ENCODE measurements at places on chromosomes 7 and 10.

- no peak for DNase-seq
Measured at GRCh38 chr7:154960063-154960790, 42.7 kb downstream of the PAXIP1 start.

GRCh38 chr10:124243702-124244121, 150.3 kb upstream of the CHST15 start:
- no peak for DNase-seq

DNA sequence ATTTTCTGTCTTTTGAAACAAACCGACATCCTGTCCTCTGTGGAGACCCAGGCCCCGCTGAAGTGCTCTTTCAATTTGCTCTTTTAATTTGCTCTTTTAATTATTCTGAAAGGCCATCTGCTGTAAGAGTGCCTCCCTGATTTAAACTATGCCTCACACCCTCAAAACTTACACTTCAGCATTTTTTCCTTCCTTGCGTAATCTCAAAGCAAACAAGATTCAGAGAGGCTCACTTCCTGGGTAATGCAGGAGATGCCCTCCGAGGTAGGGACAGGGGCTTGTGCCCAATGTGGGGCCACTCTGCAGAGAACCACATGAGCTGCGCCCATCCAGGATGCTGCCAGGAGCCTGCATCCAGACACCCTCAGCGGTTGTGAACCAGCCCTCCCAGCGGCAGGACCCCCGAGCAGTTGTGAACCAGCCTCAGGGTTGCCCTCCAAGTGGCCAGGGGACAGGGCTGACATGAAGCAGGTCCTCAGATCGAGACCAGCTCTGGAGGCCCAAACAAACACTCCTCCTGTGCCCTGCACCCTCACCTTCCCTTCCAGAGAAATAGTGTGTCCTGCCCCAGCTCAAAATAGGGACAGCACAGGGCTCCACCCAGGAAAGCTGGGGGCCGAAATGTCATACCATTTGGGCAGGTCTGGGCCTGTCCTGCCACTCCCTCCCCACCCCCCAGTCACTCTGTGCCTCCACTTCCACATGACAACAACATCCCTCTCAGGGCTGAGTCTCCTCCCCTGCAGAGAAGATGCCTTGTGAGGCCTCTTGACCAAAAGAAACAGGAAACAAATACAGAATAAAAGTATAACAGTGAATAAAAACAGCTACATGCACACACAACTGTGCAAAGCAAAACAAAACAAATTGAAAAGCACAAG, 190.4 kb downstream of the PTPRN2 start:
- no peak for DNase-seq

DNA sequence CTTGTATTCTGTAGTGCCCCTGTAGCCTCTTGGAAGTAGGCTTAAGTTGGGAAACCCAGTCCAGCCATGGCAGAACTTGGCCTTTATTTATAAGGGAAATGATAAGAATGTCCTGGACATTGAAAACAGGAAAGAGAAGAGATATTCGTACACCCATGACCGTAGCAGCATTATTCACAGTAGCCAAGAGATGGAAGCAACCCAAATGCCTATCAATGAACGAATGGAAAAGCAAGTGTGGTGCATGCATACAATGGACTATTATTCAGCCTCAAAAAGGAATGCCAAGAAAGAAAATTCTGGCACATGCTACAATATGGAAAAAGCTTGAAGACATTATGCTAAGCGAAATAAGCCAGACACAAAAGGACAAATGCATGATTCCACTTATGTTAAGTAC, 315.3 kb downstream of the CXCL12 start:
- no peak for DNase-seq

DNA sequence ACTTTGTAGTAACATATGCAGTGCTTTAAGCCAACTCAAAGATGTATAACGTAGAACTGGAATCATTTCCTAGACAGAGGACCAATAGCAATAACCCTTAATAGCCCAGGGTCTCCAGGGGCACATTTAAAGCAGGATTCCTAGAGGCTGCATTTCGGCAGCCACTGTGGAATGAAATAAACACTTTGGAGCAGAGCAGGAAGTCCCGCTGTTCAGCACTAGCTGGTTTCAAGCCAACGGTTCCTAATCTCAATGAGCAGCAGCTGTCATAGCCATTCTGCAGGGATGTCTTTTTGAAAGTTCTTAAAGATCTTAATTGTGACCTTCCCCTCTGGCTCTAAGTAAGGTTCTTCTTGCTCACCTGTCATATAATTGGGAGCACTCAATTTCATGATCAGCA, 18.4 kb upstream of the MACROH2A2 start:
- DNase-seq = no peak

GRCh38 chr10:32190890-32191491, 134.8 kb upstream of the KIF5B start:
- DNase-seq = peak; percentile 50

DNA sequence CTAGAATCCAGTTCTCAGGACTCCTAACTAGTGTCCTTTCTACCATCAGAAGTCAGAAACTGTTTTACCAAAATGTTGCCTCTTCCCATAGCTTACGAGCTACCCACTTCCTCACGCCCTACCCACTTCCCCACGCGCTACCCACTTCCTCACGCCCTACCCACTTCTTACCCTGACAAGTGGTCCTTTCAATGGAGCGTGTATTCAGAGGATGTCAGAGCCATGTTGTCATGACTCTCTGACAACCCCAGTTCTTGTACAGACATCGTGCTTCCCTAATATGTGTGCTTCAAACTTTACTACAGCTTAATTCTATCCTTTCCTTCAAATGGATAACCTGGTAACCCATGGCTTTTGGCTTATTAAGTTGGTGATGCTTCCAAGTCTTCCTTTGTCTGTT, 84.8 kb upstream of the PHF14 start:
- no peak for DNase-seq

DNA sequence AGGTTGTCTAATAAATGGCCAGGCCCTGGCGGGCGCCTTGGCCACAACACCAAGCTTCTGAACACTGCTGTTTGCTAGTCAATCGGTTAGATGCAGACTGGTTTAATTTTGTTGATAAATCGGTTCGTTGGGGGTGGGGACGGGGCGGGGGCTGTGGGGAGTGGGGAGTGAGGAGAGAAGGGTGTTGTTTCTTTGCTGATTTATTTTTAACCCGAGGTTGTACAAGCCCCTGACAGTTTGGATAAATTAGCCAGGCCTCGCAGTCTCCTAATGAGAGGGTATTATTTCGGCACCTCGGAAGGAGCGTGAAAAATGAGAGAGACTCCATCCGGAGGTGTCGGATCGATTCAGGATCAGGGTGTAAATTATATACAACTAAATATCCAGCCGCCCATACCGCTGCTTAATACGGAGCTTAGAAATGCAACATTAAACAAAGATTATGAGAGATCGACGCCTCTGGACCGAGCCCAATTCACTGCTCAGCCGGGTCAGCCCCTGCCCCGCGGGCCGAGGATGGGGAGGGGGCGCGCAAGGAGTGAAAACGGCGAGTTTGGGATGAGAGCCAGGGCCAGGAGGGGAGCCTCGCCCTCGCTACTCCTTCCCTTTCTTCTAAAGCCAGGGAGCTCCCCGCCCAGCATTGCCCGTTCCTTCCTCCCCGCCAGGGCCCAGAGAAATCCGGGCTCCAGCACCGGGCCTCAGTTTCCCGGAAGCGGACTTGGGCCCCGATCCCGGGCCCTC, 8.0 kb downstream of the UNCX start:
- DNase-seq = no peak

- DNase-seq = no peak
Measured at GRCh38 chr7:45716380-45717203, 142.4 kb downstream of the ADCY1 start.

DNA sequence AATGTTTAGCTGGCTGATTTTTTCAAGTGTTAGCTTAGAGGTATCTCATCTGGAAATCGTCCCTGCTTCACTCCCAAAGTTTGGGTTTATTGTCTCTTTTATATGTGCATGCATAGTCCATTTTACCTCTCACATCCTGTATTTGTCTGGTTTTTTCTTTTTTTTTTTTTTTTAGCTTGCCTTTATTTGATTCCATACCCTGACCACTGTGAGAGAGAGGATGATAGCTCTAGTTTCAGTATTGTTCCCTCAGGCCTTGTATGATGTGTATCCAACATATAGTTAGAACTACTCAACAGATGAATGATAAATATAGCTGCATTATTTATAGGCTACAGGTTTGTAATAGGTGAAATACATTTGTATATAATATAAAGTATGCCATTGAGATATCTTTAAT, 29.9 kb downstream of the PCGF5 start:
- DNase-seq = no peak

- DNase-seq = no peak
Measured at GRCh38 chr10:117723343-117723742, 180.8 kb downstream of the EMX2 start.

- DNase-seq = peak; percentile 73
Measured at GRCh38 chr10:113520690-113521474, 32.0 kb upstream of the HABP2 start.

DNA sequence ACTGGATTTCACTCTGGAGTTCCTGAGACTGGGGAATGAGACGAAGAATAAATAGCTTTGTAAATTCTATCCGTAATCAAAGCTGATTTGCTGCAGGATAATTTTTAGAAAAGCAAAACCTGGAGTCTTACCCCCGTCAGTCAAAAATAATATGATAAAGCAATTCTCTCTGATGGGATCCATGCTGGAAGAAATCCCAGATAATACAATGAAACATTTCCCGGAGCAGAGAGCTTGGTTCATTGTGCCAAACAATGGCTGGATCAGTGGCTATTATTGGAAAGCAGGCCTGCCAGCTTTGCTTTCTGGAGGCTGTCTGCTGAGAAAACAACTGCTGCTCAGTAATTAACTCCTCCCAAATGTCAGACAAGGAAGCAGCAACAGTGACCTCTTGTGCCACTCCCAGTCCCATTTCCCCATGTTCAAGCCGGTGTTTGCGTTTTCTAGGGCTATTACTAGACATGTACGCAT, 609.4 kb upstream of the PCDH15 start:
- DNase-seq = peak; percentile 44

GRCh38 chr7:83984591-83984990, 210.0 kb downstream of the SEMA3A start:
- DNase-seq = no peak

DNA sequence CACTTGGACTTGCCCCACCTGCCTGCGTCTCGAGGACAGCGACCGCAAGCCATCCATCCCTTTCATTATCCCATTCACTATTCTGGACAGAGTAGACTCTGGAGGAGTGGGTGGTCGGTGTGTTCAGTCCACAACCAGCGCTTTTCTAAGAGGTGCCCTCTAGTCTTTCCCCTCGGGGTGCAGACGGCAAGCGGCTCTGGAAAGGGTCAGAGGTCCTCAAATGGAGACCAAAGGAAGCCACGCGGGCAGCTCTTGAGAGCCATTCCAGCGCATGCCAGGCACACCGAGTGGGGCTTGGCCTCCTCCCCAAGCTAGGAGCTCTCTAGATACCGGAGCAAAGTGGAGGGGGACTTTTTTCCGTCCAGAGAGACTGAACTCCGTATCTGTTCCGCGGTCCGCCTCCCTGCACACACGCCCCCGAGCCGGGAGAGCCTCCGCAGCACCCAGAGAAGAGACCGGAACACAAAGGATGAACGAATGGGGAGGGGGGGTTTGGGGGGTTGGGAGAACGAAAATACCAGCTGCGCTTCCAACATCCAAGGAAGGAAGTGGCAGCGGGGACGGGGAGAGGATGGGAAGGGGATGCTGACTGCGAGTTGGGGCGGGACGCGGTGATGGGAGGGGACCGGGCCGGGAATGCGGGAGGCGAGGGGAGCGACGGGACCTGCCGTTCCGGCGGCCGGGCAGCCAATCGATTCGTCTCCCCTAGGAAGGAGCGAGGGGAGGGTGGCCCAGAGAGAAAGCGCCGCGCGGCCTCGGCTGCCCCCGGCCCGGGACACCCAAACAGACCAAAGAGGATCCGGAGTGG, 515 bp downstream of the GSDME start:
- DNase-seq = peak; percentile 63

- no peak for DNase-seq
Measured at GRCh38 chr7:98808751-98809460, 60.9 kb downstream of the TMEM130 start.

DNA sequence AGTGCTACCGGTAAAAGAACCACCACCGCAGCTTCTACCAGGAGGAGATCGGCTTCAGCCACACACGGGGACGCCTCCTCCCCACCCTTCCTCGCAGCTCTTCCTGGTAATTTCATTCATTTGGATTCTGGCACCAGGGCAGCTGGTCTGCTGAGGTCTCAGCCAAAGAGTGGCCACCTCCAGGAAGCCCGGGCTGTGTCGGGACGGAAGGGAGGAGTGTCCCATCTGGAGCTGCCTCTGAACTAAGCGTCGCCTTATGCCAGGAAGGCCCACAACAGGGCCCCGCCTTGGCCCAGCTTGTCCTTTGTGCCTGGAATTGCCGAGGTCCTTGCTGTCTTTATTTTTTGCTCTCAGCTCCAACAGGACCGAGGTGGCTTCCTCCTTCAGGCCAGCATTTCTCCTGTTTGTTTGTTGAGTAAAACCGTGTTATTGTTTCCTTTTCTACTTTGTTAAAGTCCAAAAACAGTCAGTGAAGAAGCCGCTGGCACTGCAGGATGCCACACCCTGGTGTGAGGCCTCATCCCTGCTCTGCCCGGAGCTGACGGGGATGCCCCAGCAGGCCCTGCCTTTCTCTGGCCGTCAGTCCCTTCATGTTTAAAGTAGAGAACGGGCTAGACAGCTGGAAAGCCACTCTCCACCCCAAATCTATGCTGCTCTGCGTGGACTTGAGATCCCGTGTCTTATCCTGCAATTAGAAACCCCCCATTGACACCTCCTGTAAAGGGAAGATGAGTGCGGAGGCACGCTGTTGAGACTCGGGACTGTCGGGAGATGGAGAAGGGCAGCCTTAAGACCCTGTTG, 24.5 kb upstream of the TTYH3 start:
- no peak for DNase-seq

GRCh38 chr7:88205179-88205578, 14.7 kb downstream of the SRI start:
- DNase-seq = no peak

DNA sequence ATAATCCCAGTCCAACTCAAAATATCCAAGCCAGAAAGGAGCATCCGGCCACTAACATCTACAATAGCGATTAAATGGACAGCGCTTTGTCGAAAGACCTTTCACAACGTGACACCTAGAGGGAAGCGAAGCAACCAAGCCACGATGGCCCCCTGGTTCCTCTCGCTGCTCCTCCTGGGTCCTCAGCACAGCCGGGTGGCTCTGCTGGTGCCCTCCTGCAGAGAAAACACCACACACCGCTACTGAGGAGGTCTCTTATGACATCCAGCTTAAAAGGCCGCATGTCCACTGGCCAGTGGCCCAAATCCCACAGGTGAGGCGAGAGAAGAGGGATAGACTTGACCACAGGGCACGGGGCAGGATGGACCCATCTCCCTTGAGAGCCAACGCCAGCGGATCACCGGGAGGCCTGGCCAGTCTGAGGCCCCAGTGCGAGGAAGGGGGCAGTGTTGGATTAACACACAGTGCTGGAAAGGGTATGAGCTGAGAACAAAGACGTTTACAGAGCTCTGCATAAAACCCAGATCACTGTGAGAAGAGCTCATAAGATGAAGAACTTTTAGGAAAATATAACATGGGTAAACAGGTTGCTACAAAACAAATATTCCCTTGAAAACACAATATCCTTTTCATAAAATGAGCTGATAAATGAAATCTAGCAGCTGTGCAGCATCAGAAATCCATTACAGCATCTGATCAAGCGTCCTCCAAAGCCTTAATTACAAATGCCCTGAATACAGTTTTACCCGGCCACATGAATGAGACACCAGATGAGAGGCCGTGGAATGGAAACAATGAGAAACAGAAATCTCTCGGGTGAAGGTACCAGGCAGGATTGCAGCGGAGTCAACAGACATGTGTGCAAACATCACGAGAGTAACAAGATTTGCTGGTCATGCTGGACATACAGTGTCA, 236.7 kb downstream of the DIP2C start:
- DNase-seq = no peak

- peak; percentile 89 for DNase-seq
Measured at GRCh38 chr7:33981671-33982424, 76.5 kb downstream of the BMPER start.
